Thymus (tissue), 14 donors: ENCODE measurements at places on chromosomes 2 and 18. TPM values are rescaled to one million over a fixed set of nuclear protein-coding genes. Genes with fewer than 3 reads are reported as not detected.

CROCC2 gene
- 0.02 TPM for polyA plus RNA-seq

GRCh38 chr2:47249931-47250330 lies 94.8 kb upstream of the STPG4 start:
- no peak for DNase-seq
- no peaks in the 10 kb centered on the region for H3K27me3 ChIP-seq
- no peak overlapping the region for H3K27ac ChIP-seq
- H3K4me3 ChIP-seq: no peak overlapping the region
- no peaks in the 10 kb centered on the region for H3K4me1 ChIP-seq

ERBB4 gene
- polyA plus RNA-seq: 0.16 TPM

DNA sequence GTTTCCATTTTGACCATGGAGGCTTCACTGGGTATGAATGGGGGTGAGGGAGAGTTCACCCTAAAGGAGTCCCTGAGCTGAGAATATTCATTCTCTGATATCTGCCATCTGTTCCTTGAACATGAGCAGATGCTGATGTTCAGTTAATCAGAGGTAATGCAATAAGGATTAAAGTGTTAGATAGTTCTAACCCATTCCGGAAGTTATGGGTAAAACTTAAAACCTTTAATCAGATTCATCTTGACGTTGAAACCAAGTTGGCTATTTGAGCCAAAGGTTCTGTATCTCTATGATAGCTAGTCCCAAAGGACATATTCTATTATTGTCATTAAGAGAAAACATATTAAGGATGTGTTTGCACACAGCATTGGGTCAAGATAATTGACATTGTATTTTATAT lies 268.9 kb downstream of the PLCL1 start:
- H3K27ac ChIP-seq: no peak overlapping the region
- DNase-seq: no peak
- no peaks in the 10 kb centered on the region for H3K4me1 ChIP-seq
- H3K27me3 ChIP-seq: no peaks in the 10 kb centered on the region
- no peak overlapping the region for H3K4me3 ChIP-seq
- no peaks in the 10 kb centered on the region for H3K36me3 ChIP-seq

LOXHD1 gene
- polyA plus RNA-seq: 0.09 TPM

GPR35 gene
- polyA plus RNA-seq: 21.8 TPM

- no peaks in the 10 kb centered on the region for H3K27me3 ChIP-seq
- no peaks in the 10 kb centered on the region for H3K36me3 ChIP-seq
- no peaks in the 10 kb centered on the region for H3K4me1 ChIP-seq
- H3K4me3 ChIP-seq: no peak overlapping the region
Observed at GRCh38 chr2:191922736-191923651, 76.1 kb upstream of the CAVIN2 start.

DUSP2 gene
- polyA plus RNA-seq: 208 TPM

CENPA gene
- 4.2 TPM for polyA plus RNA-seq

ROCK2 gene
- polyA plus RNA-seq: 11.7 TPM

DNA sequence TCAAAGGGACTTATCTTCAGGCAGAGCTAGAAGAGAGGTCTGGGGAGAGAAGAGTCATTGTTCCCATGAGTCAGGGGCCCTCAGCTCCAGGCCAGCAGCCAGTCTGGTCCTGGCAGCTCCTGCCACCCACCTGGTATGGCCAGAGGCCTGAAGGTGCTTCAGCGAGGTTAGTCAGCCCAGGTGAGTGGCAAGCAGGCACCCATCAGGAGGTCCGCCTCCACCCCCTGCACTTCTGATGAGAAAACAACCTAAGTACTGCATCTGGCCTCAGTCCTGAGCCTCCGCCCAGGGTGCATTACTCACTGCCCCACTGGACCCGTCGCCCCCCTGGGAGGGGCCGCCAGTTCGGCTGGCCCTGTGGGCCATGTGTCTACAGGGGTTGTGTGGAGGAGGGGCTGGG lies 130.2 kb downstream of the INHBB start:
- no peak overlapping the region for H3K27ac ChIP-seq
- no peak overlapping the region for H3K4me3 ChIP-seq
- H3K4me1 ChIP-seq: no peaks in the 10 kb centered on the region
- no peak for DNase-seq

DNA sequence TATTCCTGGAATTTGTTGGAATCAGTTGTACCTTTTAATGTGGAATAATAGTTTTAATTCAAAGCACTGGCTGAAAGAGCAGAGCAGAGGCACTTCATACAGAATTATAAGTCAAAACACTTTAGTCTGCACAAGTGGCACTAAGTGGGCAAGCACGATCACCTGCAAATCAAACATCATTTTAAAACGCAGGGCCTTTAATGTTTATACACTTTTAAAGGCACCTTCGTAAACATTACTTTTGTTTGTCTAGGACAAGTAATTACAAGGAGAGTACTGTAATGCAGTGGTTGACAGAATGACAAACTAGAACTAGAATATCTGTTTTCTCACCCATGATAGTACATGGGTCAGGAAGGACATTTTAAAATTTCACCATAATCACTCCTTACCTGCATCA lies 36.4 kb downstream of the LANCL1 start:
- H3K27ac ChIP-seq: no peak overlapping the region
- no peaks in the 10 kb centered on the region for H3K27me3 ChIP-seq
- peaks cover 31% of the 10 kb centered on the region for H3K36me3 ChIP-seq
- H3K4me1 ChIP-seq: no peaks in the 10 kb centered on the region
- DNase-seq: no peak
